ENCODE measurements at places on chromosomes 12 and 14. TPM values are rescaled to one million over a fixed set of nuclear protein-coding genes. Genes with fewer than 3 reads are reported as not detected.
A peak's percentile ranks its signal among the peaks of the same experiment; 100 is the strongest.

The MAP1LC3B2 gene
- total RNA-seq = 1.1 TPM

GRCh38 chr14:50607181-50607580, 47.2 kb downstream of the ATL1 start:
- no peak for DNase-seq

The SOAT2 gene
- total RNA-seq = not detected

The TAS2R30 gene
- total RNA-seq = 4.1 TPM

- no peak for DNase-seq
These were observed 43.8 kb downstream of the CCNK start for GRCh38 chr14:99524804-99525698.

- no peak for DNase-seq
These were observed 5.6 kb downstream of the COQ6 start for GRCh38 chr14:73955674-73956073.

The RPAP3 gene
- 17.6 TPM for total RNA-seq

The SERPINA9 gene
- total RNA-seq = not detected

GRCh38 chr14:34794941-34795340, 80.2 kb downstream of the BAZ1A start:
- DNase-seq = no peak

The FOXM1 gene
- total RNA-seq = 0.51 TPM

DNA sequence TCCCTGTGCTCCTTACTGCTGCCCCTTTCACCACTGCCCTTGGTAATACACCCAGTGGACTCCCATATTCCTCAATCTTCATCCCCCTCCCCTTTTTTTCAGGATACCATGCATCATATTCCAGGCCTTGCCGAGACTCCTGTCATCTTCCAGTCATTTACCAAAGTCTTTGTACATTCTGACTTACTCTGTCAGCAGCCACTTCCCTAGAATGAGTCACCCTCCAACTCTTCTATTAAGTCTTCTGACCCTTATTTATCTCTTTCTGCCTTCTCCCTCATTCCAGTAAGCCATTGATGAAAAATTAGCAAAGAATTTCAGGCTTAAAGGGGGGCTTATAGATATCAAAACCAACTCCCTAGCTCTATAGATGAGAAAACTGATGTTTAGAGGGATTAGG, 128.0 kb downstream of the STXBP6 start:
- DNase-seq = no peak

DNA sequence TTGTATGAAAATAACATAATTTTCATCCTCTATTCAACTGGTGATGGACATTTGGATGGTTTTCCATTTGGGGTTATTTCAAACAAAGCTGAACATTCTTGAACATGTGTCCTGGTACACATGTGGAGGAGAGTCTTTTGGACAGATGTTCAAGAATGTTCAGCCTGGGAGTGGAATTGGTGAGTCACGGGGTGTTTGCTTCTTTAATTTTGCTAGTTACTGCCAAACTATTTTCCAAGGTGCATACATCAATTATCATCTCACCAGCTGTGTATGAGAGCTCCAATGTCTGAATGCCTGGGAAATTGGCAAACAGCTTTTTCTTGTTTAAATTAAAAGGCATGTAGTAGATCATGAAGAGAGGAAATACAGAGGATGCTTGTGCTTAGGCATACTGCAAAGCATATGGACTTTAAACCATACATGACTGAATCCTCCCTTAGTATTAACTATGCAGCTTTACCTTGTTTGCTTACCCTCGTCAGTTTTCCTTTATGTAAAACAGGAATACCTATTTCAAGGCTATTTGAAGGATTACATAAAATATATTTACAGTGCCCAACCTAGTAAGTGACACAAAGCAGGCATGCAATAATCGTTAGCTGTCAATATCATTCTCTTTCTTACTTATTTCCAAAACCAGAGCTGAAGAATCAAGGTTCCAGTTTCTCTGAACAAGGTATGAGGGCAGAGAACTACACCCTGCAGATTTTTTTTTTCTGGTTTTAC, 152.1 kb downstream of the ITPR2 start:
- no peak for DNase-seq

GRCh38 chr12:90695415-90695814, 259.6 kb downstream of the CCER1 start:
- no peak for DNase-seq

DNA sequence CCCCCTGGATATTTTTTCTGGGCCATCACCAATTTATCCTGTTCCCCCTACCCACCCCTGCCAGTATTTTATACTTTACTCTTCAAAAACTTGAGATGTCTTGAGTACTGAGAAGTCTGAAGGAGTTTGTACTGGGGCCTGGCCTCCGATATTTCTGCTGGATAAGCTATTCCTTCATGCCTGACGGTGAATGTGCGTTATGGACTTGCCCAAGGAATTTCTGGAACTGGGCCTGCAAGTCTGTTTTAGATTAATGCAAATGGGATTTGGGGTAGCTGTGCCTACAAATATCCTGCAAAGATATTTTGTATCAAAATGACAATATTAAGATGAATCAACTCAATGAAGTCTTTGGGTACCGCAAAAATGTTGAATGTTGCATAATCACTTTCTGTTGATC, at the start of gene PTCSC3:
Gene PTCSC3 (minus strand): TSS at position 199 of the 400 bp plus-strand sequence.
- no peak for DNase-seq

- DNase-seq = no peak
These were observed 49.1 kb downstream of the RASSF8 start for GRCh38 chr12:26007566-26007965.

- no peak for DNase-seq
These were observed 161.7 kb downstream of the SLC15A4 start for GRCh38 chr12:128662101-128662500.

GRCh38 chr14:64005822-64006221, 153.0 kb downstream of the SYNE2 start:
- no peak for DNase-seq

DNA sequence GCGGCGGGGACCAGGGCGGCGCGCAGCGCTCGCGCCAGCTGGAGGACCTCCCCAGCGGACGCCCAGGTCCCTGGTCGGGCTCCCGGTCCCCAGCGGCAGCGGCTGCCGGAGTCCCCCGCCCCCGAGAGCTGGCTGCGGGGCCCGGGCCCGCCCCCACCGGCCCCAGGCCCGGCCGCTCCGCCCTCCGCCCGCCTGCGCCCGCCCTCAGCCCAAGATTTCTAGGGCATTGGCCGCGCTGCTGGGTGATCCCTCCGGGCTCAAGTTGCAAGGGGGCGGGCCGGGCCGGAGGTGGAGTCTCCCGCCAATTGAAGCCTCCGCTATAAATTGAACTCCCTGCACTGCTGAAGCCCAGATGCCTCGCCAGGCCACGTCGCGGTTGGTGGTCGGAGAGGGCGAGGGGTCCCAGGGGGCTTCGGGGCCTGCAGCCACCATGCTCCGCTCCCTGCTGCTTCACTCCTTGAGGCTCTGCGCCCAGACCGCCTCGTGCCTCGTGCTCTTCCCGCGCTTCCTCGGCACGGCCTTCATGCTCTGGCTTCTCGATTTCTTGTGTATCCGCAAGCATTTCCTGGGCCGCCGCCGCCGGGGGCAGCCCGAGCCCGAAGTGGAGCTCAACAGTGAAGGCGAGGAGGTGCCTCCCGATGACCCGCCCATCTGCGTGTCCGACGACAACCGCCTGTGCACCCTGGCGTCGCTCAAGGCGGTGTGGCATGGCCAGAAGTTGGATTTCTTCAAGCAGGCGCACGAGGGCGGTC, at the start of gene DIO3:
Gene DIO3 (plus strand): TSS at position 351 of the 752 bp plus-strand sequence.
- DNase-seq = no peak

- no peak for DNase-seq
These were observed 625.5 kb downstream of the DIO2 start for GRCh38 chr14:79585845-79586244.

- DNase-seq = no peak
These were observed 109.8 kb upstream of the BCAT1 start for GRCh38 chr12:25058658-25059058.

The ARPC3 gene
- 187 TPM for total RNA-seq

- no peak for DNase-seq
These were observed 27.5 kb downstream of the AMN start for GRCh38 chr14:102949801-102950451.

The CD27 gene
- total RNA-seq = not detected

GRCh38 chr12:32811686-32812392, 56.1 kb upstream of the YARS2 start:
- no peak for DNase-seq

DNA sequence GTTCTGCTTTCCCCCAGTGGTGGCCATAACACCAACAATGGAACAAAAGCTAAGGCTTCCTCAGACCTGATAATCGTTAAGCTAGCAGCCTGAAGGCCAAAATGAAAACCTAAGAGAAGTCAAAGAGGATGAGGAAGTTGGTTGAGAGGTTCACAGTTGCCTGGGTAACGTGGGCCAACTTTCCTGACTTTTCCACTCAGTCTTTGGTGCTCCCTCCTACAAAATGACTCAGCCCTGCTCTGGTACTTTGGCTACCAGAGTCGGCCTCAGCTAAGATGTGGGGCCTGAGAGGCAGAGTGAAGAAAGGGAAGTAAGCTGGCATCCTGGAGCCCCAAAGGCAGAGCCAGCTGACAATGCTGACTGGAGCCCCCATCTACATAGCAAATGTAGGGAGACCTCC, 14.9 kb upstream of the FKBP11 start:
- DNase-seq = no peak

GRCh38 chr14:75298187-75298965, 19.7 kb downstream of the FOS start:
- peak; percentile 89 for DNase-seq

DNA sequence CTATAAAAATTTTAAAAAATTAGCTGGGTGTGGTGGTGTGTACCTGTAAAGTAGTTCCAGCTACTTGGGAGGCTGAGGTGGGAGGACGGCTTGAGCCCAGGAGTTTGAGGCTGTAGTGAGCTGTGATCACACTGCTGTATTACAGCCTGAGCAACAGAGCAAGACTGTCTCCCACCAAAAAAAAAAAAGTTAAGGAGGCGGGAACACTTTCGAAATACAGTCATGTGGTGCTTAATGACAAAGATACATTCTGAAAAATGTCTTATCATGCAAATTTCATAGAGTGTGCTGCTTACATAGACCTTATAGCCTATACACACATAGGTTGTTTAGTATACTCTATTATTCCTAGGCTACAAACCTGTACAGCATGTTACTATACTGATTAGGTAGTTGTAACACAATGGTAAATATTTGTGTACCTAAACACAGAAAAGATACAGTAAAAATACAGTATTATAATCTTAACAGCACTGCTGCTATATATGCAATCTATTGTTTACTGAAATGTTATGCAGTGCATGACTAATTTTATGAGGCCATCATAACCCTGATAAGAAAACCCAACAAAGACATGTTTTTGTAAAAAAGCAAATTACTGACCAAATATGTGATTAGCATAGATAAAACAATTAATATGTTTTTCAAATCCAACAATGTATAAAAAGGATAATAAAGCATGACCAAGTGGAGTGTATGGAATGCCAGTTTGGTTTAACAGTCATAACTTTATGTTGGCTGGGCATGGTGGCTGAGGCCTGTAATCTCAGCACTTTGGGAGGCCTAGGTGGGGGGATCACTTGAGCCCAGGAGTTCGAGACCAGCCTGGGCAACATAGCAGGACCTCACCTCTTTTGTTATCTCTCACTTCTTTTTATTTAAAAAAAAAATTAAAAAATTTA, 11.4 kb downstream of the EIF2S1 start:
- DNase-seq = no peak

All from mesenteric fat pad (tissue), 1 donor.